ENCODE measurements at places on chromosomes 6 and 20. TPM values are rescaled to one million over a fixed set of nuclear protein-coding genes. Genes with fewer than 3 reads are reported as not detected.

The TINAG gene
- total RNA-seq = 0.29 TPM

DNA sequence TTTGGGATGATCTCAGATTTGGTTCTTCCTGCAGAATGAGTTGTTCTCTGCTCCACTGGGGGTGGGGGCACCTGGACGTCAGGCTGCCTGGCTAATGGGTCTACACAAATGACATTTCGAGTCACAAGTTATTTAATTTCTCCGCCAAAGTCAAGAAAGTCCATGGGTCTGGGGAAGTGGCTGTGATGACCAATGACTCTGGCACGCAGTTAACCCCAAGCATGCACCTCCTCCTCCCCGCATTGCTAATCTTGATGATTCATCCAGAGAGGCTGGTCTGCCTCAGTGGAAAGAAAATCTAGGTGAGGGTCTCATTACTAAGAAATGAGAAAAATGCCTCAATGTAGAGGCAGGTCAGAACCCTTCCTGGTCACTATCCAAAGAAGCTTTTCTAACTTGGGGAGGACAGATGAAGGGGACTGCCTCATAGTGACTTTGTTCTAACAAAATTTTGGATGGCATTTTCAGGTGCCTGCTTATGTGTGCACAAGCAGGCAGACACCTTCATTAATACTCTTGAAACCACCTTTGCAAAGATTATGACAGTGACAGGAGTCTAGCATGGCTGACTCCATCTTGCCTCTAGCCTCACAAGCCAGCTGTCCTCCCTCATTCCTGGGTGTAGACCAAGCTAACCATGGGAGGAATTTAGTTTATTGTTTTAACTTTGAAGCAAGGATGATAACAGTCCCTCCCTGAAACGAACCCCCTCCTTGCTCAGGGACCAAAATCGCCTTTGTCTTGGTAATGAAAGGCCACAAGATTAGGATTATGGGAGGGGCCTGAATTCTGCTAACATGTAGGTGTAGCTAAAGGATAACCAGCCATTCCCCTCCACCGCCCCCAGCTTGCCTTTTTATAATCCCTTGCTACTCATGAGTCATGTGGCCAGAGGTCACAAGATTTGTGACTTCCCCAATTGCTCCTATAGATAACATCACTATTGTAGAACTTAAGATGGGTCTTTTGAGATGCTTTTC, 98.6 kb upstream of the MRPS10 start:
- DNase-seq = no peak

The TPBG gene
- 7.8 TPM for total RNA-seq

DNA sequence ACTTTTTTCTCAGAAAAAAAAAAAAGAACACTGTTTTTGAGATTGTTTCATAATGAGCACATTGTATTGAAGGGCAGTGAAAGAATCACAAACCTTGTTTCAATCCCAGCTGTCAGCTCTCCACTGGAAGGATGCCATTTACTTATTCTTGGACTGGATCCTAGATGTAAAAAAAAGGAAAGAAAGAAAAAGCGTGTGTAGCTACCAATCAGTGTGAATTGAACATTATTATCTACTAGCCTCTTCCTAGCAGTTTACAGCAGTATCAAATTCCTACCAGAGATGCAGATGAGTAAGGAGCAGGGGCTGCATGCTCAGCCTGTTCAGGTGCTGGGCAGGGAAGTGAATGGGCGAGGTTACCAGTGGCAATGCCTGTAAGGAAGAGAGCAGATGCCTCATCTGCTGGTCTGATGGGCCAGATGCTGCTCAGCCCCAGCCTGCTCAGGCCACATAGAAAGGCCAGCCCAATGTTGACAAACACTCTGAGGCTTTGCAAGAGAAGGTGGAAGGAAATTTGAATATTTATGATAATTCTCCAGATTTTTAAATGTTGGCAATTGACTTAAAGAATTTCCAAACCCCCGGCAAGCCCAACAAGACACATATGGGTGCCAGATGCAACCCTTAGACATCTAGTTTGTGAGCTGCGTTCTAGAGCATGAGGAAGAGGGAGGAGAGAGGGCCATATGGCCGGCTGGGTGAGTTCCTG, 189.5 kb downstream of the IBTK start:
- DNase-seq = no peak

- DNase-seq = no peak
Measured at GRCh38 chr6:30570740-30571074, 535 bp upstream of the ABCF1 start.

The SLC44A4 gene
- total RNA-seq = not detected

DNA sequence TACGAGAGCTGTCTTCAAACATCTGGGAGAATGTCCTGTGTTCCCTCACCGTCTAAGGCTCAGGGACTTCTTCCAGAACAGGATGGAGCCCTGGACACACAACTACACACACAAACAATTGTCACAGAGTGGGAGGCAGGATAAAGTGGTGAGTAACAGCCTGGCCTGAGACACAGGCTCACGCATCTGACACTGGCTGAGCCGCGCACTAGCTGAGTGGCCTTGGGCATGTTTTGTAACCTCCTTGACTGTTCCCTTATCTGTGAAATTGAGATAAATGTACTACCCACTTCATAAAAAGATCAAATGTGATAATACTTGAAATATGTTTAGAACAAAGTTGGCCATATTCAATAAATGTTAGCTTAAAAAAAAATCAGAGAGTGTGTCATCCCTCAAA, 132.4 kb upstream of the ARMC2 start:
- DNase-seq = no peak

The CNR1 gene
- 0.69 TPM for total RNA-seq

Data from right cardiac atrium (tissue), 5 donors.